Hippocampal formation (tissue), 2 donors: ENCODE measurements at places on chromosomes 4 and X.

GRCh38 chr4:88382621-88383020, 4.0 kb downstream of the HERC6 start:
- no peak for DNase-seq

GRCh38 chr4:105996845-105997244, 101.6 kb downstream of the NPNT start:
- DNase-seq: no peak

DNA sequence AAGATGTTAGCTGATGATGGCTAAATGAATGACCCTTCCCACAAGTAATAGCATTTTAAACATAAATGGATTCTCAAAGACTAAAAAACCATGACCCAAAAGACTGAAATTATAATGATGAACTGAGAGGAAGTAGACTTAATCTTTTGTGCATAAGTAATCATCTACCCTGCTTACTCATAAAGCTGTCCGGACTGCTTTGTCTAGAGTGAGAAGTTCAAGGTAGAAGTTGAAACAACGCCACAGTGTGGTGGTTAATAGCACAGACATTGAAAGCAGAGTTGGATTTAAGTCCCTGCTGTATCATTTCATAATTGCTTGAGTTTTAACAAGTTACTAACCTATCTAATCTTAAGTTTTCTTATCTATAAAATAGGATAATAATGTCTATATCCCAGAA, 346.6 kb downstream of the CENPC start:
- no peak for DNase-seq

- DNase-seq: no peak
These were observed 114.6 kb downstream of the UBE2K start for GRCh38 chr4:39812500-39812899.

GRCh38 chrX:41302370-41302769, 31.6 kb upstream of the DDX3X start:
- no peak for DNase-seq

- no peak for DNase-seq
These were observed 909 bp upstream of the SLAIN2 start for GRCh38 chr4:48340276-48340964.

GRCh38 chrX:85627363-85627762, 247.9 kb upstream of the POF1B start:
- peak; percentile 0 for DNase-seq

GRCh38 chrX:72026341-72027023, 105.2 kb downstream of the RTL5 start:
- no peak for DNase-seq

DNA sequence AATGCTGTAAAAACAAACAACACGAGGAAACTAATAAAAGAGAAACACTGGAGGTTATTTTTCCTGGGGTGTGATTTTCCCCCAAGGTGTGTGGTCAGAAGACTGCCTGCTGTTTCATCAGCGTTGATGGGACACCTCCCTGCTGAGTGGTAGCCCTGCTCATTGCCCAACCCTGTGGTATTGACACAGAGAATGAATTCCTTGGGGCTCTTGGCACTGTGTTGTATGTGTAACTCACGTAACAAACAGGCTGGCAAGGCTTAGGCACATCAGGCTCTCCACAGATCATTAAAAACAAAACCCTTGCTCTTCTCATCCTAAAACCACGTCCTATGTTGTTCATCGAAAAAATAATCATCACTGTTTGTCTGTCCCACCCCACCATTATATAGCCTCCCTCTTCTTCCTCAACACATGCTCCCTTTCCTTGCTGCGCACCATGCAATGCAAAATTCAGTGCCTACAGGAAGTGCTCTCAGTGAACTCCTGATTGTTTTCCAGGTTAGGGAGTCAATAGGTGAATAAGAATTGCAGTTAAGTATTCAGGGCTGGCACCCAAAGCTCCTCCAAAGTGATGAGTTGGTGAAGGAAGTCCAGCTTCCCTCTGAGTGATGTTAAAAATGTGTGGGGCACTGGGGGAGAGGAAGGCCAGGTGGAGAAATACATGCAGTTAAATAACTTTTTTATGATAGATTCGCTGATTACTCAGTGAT, 11.4 kb upstream of the PUDP start:
- no peak for DNase-seq

- DNase-seq: no peak
These were observed 3.7 kb upstream of the UBA1 start for GRCh38 chrX:47189906-47190305.
